ENCODE measurements at places on chromosomes 7 and 10. TPM values are rescaled to one million over a fixed set of nuclear protein-coding genes. Genes with fewer than 3 reads are reported as not detected.

ACHE gene
- total RNA-seq = 7.2 TPM

- H3K4me3 ChIP-seq = no peak overlapping the region
- H3K36me3 ChIP-seq = peaks cover 9% of the 10 kb centered on the region
- peaks cover 17% of the 10 kb centered on the region for H3K4me1 ChIP-seq
- no peak for DNase-seq
- H3K27me3 ChIP-seq = no peaks in the 10 kb centered on the region
- H3K27ac ChIP-seq = no peak overlapping the region
Measured at GRCh38 chr10:96532523-96532922, 18.8 kb upstream of the TLL2 start.

- H3K4me3 ChIP-seq = no peak overlapping the region
- no peak overlapping the region for H3K27ac ChIP-seq
- no peaks in the 10 kb centered on the region for H3K27me3 ChIP-seq
Measured at GRCh38 chr7:153432063-153432462, 620.1 kb upstream of the DPP6 start.

DNA sequence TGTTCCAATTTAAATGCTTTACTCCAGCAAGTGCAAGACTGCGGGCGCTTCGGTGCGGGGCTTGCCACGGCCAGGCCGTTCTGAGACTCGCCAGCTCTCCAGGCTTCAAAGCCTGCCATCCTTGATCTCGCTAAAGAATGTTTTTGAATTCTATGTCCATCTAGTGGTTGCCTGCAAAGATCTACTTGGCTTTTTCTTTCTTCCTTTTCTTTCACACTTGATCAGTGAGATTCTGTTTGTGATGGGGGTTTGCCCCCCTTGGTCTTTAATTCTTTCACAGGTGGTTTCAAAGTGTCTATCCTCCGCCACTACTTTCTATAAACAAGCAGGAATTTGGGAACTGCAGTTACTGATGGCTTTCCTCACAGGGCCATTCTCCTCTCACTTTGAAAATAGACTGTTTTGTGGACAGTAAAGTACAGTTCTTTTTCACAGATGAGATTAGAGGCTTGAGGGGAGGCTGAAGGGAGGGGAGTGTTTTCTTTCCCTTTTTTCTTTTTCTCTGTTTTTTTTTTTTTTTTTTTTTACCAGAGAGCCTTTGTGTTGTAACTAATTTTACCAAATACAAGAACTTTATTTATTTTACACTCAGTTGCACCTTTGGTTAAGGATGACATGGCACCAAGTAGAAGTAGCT is 15.2 kb upstream of the FBXW4 start:
- DNase-seq = no peak
- H3K4me3 ChIP-seq = no peak overlapping the region
- no peaks in the 10 kb centered on the region for H3K36me3 ChIP-seq
- no peak overlapping the region for H3K27ac ChIP-seq

DNA sequence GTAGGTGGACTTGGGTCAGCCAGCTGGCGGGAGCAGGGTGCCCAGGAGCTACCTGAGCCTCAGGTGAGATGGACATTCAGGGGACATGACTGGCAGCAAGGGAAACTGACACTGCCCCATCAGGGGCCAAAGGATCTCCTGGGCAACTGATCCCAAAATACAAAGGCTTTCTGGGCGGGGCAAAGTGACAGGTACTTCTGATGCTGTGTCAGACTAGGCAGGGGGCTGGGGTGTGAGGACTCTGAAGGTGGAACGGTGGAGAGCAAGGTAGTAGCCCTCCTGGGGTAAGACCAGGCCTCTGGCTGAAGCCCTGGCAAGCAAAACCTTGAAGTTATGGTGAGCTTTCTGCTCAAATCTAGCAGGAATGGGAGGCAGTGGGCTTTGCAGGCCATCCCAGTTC is 4.4 kb downstream of the OPN4 start:
- H3K4me1 ChIP-seq = peaks cover 13% of the 10 kb centered on the region
- no peaks in the 10 kb centered on the region for H3K36me3 ChIP-seq
- H3K4me3 ChIP-seq = no peak overlapping the region
- no peaks in the 10 kb centered on the region for H3K27me3 ChIP-seq
- no peak for DNase-seq

PLPP4 gene
- total RNA-seq = 2.6 TPM

ERVW-1 gene
- total RNA-seq = not detected

- H3K27me3 ChIP-seq = no peaks in the 10 kb centered on the region
- H3K4me1 ChIP-seq = peaks cover 9% of the 10 kb centered on the region
- DNase-seq = no peak
- H3K4me3 ChIP-seq = no peak overlapping the region
- H3K36me3 ChIP-seq = no peaks in the 10 kb centered on the region
- no peak overlapping the region for H3K27ac ChIP-seq
Measured at GRCh38 chr7:101622609-101623173, 6.4 kb downstream of the MYL10 start.

RBM48 gene
- total RNA-seq = 13.6 TPM

NPTX2 gene
- 8.1 TPM for total RNA-seq

- H3K27ac ChIP-seq = no peak overlapping the region
- H3K27me3 ChIP-seq = no peaks in the 10 kb centered on the region
- DNase-seq = no peak
Measured at GRCh38 chr10:132434405-132435005, 37.5 kb downstream of the PWWP2B start.

GHRHR gene
- not detected for total RNA-seq

DNA sequence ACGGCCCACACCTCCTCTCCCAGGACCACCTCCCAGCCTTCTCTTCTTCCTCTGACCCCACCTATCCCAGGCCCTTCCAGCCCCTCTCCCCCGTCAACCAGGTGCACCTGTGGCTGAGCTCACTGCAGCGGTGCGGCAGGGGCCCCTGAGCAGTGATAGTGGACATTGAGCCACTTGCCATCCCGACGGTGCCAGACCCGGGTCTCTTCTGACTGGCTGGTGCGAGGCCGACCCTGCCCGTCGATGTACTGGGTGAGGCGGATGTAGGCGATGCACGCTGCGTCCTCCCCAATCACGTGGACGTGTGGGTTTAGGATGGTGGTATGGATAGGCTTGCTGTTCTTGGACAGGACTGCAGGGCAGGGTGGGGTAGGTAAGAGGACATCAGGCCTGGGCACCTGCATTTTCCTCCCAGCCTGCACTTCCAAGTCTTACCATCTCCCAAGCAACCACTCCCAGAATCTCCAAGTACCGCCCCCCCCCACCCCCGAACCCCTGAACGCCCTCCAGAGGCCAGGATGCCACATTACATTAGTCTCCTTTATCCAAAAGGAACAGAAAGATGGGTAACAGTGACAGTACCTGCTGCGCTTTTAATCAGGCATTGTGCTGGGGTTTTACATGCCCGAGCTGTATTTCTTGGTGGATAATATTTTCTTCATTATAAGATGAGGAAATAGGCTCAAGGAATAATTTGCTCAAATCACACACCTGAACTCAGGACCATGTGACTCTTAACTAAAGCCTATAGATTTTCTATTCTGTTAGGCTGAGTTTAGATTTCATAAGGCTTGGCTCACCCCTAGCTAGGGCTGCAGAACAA is 3.7 kb upstream of the NDST2 start:
- H3K4me3 ChIP-seq = no peak overlapping the region
- DNase-seq = no peak
- no peaks in the 10 kb centered on the region for H3K4me1 ChIP-seq
- peaks cover 62% of the 10 kb centered on the region for H3K36me3 ChIP-seq
- H3K27ac ChIP-seq = peak overlapping the region; percentile 53
- H3K27me3 ChIP-seq = no peaks in the 10 kb centered on the region

- H3K4me1 ChIP-seq = peaks cover 22% of the 10 kb centered on the region
- no peaks in the 10 kb centered on the region for H3K27me3 ChIP-seq
- H3K4me3 ChIP-seq = no peak overlapping the region
- DNase-seq = peak; percentile 82
Measured at GRCh38 chr10:24958721-24959381, 6.4 kb upstream of the PRTFDC1 start.

DNA sequence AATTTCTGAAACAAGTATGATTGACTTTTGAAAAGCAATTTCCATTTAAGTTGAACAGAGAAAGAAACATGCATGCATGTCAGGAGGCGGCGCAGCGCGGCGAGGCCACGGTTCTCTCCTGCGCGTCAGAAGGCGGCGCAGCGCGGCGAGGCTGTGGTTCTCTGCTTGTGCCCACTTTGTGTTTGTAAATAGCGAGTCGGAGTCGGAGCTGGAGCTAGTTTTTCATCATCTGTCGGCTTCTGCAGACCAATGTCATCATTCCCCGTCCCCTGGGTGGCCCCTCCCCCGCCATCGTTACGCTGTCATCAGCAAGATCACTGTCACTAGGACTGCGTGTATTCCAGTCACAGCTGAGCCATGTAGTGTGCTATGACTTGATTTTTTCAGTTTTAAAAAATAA is 49.2 kb downstream of the INPP5A start:
- no peaks in the 10 kb centered on the region for H3K36me3 ChIP-seq
- peak; percentile 60 for DNase-seq
- H3K27me3 ChIP-seq = no peaks in the 10 kb centered on the region
- H3K4me1 ChIP-seq = peaks cover 80% of the 10 kb centered on the region

DNA sequence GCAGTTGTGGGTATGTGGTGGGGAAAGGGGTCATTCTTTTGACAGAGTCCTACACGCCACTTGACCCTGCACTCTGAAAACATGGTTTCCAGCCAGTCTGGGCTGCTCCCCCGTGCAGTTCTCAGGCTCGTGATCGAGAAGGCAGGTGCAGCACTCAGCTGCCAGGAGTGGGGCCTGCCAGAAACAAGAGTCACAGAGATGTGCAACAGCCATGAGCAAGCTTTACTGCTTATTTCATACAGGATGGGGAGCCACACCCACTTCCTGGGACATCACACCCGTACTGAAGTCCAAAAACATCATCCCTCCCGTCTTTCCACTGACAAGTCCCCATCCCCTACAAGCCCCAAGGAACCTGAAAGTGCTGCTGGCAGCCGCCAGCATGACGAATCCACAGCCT is 9.3 kb downstream of the ATG9B start:
- no peak overlapping the region for H3K4me3 ChIP-seq
- H3K36me3 ChIP-seq = no peaks in the 10 kb centered on the region
- no peak for DNase-seq
- H3K27ac ChIP-seq = no peak overlapping the region

- no peaks in the 10 kb centered on the region for H3K27me3 ChIP-seq
- H3K4me3 ChIP-seq = no peak overlapping the region
- H3K4me1 ChIP-seq = no peaks in the 10 kb centered on the region
- no peaks in the 10 kb centered on the region for H3K36me3 ChIP-seq
- no peak overlapping the region for H3K27ac ChIP-seq
Measured at GRCh38 chr10:80589726-80590373, 52.1 kb downstream of the SH2D4B start.

GRCh38 chr7:131753620-131754222 is 197.3 kb upstream of the PODXL start:
- no peaks in the 10 kb centered on the region for H3K4me1 ChIP-seq
- no peak for DNase-seq
- no peak overlapping the region for H3K4me3 ChIP-seq
- H3K27ac ChIP-seq = no peak overlapping the region

- H3K4me3 ChIP-seq = no peak overlapping the region
- DNase-seq = no peak
- no peak overlapping the region for H3K27ac ChIP-seq
- no peaks in the 10 kb centered on the region for H3K27me3 ChIP-seq
- H3K36me3 ChIP-seq = no peaks in the 10 kb centered on the region
Measured at GRCh38 chr7:36440880-36441279, 51.2 kb downstream of the ANLN start.

GRCh38 chr7:151110941-151111645 is 24.8 kb downstream of the AGAP3 start:
- H3K27me3 ChIP-seq = no peaks in the 10 kb centered on the region
- peak; percentile 90 for DNase-seq
- no peak overlapping the region for H3K4me3 ChIP-seq
- peaks cover 49% of the 10 kb centered on the region for H3K4me1 ChIP-seq

- no peak overlapping the region for H3K4me3 ChIP-seq
- no peaks in the 10 kb centered on the region for H3K27me3 ChIP-seq
- no peak for DNase-seq
- H3K27ac ChIP-seq = no peak overlapping the region
- no peaks in the 10 kb centered on the region for H3K36me3 ChIP-seq
- H3K4me1 ChIP-seq = no peaks in the 10 kb centered on the region
Measured at GRCh38 chr7:8408871-8409270, 24.5 kb upstream of the NXPH1 start.

- H3K4me3 ChIP-seq = no peak overlapping the region
- no peak for DNase-seq
- no peak overlapping the region for H3K27ac ChIP-seq
- no peaks in the 10 kb centered on the region for H3K27me3 ChIP-seq
- no peaks in the 10 kb centered on the region for H3K4me1 ChIP-seq
- H3K36me3 ChIP-seq = no peaks in the 10 kb centered on the region
Measured at GRCh38 chr7:36010656-36011587, 142.1 kb upstream of the EEPD1 start.

DNA sequence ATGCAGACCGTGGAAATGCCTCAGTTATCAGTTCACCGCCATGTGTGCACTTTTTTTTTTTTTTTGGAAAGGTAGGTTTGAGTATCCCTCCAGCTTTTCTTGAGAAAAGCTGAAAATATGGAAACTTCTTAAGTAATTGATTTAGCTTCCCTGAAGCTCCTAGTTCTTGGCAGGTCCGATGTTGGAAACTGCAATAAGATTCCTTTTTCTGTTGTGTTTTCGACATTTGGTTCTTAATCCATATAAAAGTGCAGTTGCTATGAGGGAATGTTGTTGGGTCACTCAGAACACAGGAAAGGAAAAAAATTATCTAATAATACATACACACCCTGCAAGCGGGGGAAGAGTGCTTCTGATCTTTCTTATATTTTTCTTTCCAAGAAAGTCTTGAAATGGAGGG is 665.2 kb downstream of the INHBA start:
- H3K4me3 ChIP-seq = no peak overlapping the region
- H3K27me3 ChIP-seq = no peaks in the 10 kb centered on the region
- no peaks in the 10 kb centered on the region for H3K36me3 ChIP-seq
- H3K4me1 ChIP-seq = no peaks in the 10 kb centered on the region
- no peak overlapping the region for H3K27ac ChIP-seq

GRCh38 chr10:78864761-78865537 is 203.8 kb upstream of the ZMIZ1 start:
- H3K36me3 ChIP-seq = no peaks in the 10 kb centered on the region
- peaks cover 13% of the 10 kb centered on the region for H3K4me1 ChIP-seq
- DNase-seq = no peak
- H3K4me3 ChIP-seq = no peak overlapping the region
- no peaks in the 10 kb centered on the region for H3K27me3 ChIP-seq
- no peak overlapping the region for H3K27ac ChIP-seq

DNA sequence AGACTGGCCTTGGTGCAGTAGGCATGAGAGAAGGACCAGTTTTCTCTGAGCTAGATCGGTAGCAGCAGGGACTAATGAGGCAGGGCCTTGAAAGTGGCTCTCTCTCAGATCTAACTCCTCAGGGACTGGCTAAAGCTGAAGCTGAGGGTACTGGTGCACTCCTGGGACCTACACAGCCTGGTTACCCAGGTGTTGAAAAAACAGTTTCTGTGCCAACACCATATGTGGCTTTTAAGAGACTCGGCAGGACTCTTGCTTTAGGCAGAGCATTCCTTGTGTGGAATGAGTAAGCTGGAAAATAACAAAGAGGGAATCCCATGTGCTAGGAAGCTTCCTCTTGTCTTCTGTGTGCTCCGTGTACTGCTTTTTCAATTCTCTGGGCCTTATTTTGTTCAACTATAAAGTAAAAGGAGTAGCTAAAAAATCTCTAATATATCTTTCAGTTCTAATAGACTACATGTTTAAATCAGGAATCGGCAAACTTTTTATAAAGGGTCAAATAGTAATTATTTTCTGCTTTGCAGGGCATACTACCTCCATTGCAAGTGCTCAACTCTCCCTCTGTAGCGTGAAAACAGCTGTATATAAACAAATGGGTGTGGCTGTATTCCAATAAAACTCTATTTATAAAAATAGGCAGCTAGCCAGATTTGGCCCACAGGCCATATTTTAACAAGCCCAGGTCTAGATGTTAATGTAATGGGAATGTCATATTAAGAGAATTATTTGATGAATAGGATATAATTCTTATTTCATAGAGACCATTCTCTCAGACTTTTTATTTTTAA is 186.1 kb upstream of the KAT6B start:
- H3K36me3 ChIP-seq = no peaks in the 10 kb centered on the region
- no peak overlapping the region for H3K4me3 ChIP-seq
- H3K4me1 ChIP-seq = peaks cover 18% of the 10 kb centered on the region
- no peaks in the 10 kb centered on the region for H3K27me3 ChIP-seq
- no peak for DNase-seq
